Adipocyte (in vitro differentiated cells): ENCODE measurements at places on chromosomes 1 and 21.

DNA sequence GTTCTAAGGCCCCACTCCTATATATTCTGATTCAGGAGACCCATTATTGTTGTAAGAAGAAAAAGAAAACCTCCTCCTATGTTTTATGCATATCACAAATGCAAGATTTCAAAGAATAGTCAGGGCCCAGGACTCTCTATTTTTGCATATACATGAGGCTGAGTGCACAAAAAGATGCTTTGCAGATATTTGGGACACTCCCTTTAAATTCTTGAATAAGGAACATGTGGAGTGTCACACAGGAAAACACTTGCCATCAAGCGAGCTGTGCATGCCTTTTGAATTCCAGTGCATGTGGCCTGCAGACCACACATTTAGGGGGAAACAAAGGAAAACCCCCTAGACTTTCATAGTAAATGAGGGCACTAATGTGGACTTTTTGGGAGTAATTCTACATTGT is 5.6 kb downstream of the MAP3K7CL start:
- DNase-seq = no peak

DNA sequence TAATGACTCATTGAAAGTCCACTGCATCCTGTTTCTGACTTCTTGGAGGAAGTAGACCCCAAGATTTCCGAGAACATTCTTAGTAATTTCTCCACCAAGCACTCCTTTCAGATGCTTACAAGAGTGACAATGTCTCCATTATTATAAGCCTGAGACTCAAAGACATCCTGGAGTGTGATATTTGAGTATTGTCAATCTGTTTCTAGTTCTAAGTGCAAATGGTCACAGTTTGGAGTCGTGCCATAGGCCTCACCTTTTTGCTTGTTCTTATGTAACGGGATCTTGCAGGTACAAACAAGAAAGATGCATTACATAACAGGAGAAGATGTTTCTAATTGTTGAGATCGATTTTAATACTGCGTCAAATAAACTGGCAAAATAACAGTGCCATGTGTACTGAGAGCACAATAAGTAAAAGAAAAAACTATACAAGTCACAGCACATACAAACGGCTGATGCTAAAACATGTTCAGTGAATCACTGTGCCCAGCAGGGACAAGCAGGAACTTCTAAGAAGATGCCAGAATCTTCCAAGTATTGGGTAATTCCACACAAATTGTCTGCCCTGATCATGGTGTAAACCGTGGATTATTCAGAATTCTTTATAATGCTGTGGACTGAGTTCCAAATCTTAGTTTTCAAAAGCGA is 54.1 kb downstream of the CD2 start:
- peak; percentile 11 for DNase-seq

GRCh38 chr1:198619375-198620140 is 19.3 kb upstream of the PTPRC start:
- no peak for DNase-seq

GRCh38 chr21:46159841-46160656 is 4.7 kb upstream of the FTCD start:
- no peak for DNase-seq

- no peak for DNase-seq
Measured at GRCh38 chr1:186978596-186979556, 150.1 kb downstream of the PLA2G4A start.

- peak; percentile 95 for DNase-seq
Measured at GRCh38 chr1:117895482-117896114, 33.8 kb downstream of the GDAP2 start.

DNA sequence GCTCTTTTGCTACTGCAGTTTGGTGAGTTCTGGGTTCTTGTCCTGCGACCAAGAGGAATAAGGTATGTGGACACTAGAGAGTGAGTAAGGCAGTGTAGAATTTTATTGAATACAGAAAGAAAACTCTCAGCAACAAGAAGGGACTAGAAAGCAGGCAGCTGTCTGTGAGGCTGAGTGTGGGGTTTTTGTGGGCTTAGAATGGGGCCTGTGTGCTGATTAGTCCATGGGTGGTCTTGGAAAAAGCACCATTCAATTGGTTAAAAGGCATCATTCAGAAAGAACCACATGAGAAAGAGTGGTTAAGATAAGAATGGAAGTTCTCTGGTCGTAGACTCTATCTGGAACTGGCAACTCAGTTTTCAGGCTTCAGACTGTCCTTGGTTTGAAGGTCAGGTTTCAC is 298.8 kb downstream of the TGFB2 start:
- DNase-seq = no peak

GRCh38 chr1:6601049-6601922 is 1.4 kb downstream of the KLHL21 start:
- peak; percentile 94 for DNase-seq

- no peak for DNase-seq
Measured at GRCh38 chr1:248840946-248841345, 2.9 kb downstream of the ZNF672 start.

DNA sequence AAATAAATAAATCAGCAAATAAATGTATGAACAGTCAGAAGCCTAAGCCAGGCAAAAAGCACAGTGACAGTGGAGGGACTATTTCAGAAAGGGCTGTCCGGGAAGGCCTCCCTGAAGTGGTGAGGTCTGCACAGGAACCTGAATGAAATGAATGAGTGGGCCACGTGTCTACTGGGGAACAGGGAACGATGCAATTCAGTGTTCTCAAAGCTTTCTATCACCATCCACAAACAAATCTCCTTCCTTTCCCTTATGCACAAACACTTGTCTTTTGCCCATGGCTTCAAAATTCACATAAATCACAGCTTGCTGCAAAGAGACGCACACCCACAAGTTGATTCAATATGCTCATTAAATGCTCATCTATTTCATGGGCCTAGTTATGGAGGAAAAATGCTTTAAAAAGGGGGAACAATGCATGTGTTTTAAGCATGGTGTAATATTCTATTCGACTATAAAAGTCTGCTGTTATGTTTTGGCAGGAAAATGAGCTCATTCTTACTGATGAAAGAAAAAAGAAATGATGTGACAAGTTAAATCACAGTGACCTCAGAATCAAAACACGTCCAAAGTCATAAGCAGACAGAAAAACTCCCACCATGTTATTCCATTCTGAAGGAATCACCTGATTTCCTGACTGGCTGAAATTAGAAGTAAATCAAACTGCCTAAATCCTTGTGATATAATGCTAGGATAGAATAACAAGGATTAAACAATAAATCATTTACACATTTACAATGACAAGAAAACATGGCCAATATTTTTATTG is 21.6 kb downstream of the URB1 start:
- DNase-seq = peak; percentile 24

- no peak for DNase-seq
Measured at GRCh38 chr1:211723273-211723672, 47.9 kb upstream of the NEK2 start.

DNA sequence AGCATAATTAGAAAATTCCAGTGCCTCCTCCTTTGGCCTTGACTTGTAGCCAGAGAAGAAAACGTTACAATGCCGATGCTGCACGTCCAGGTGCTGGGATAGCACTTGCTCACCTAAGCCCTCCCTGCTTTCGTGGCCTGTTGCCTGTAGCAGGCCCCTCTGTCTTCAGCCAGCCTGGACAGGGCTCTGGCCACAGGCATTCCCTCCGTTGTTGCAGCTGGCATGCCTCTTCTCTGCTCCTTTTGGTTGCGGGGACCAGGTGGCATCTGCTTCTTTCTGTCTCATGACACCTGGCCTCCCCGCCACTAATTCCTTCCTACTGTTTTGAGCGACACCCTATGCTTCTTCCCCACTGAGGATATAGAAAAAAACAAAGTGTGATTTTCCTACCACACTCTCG is 54.6 kb upstream of the MORC3 start:
- DNase-seq = no peak

DNA sequence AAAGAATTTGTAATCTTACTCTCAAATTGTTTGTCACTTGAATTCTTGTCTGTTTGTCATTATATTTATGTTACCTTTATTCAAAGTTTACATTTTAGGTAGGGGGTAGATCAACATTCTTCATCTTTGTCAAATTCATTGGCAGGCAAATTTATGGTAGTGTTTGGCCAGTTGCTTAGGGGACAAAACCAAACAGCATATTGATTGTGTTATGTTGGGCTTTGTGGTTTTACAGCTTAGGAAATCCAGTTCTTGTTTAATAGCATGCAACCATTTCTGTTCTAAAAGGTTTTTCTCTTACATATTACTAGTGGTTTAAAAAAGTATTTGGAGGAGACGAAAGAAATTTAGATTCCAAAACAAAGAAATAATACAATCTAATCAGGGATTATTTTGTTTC is 91.4 kb downstream of the HMCN1 start:
- DNase-seq = peak; percentile 29

DNA sequence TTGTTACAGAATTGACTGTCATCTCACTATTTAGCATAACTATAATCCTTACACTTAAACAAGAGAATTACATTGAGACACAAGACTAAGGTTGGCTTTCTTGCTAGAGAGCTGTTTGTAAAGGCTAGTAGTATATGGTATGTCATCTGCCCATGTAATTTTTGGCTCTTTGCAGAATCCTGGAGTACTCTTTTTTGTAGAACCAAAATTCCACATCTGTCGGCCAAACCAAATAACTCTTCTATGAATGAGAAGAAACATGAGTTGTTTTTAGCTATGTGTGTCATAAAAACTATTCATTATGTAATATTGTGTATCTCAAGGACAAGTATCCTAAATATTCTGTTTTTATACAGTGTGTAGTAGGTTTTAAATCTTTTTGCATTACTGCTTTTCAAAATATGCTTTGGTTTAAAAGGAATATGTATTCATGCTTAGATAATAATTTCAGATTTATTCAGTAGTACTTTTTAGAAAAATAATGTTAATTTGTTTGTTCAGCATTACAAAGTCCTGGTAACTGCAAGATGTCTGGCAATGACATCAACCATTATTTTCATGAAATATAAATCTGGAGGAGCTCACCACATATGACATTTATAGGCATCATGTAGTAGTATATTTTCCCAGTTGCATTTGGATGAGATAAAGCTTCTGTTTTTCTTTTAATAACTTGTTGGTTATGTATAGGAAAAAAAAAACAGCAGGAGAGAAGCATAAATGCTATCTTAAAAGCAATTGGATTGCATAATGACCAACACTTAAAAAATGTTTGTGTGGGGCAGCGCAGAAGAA is 159.8 kb downstream of the HS2ST1 start:
- DNase-seq = no peak

GRCh38 chr1:210915890-210916507 is 217.9 kb downstream of the KCNH1 start:
- no peak for DNase-seq

- DNase-seq = no peak
Measured at GRCh38 chr1:238370599-238370998, 479.9 kb upstream of the ZP4 start.

DNA sequence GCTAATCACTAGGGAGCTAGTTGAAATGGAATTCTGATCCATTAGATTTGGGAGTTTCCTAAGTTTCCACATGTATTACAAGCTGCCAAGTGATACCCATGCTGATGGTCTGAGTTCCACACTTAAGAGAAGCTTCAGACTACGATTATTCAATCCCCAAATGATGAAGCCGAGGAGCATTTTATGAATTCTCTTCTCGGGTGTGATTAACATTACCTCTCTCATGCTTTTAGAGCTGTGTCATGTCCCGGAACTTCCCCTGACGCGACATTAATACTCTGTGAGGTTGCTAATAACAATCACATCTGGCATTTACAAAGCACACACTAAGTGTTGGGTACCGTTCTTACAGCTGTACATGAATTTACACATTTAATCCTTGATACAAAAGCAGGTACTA is 63.0 kb downstream of the KCNJ15 start:
- DNase-seq = no peak

DNA sequence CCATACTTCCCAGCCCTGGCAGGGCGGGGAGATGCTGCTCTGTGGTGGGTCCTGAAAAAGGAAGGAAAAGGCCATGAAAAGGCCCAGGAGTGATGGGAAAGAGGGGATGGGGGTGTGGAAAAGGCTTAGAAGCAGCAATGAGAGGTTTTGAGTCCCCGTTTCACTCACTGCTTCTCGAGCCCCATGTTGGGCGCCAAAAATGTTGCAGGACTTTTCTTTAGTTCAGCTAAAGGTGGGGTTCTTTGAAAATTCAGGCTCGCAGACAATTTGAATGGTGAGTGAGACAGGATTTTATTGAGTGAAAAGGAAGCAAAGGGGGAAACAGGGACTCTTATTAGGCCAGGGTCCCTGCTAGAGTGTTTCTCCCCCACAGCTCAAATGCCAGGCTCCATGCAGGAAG is 93.1 kb downstream of the MRPS6 start:
- DNase-seq = no peak

DNA sequence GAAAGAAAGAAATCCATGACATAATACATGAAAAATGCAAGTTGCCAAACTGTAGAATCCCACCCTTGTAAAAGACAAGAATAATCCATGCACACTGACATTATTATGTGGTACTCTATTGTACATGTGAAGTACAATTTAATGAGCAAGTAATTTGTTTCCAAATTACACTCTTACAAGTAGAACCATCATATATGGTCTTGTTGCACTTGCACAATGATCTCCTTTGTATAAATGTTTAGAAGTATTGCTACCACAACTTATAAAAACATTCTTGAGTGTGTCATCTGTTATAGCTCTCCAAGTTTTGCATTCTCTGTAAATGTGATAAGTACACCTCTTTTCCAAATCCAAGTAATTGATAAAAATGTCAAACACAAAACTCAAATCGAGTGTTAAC is 29.1 kb upstream of the ZNF281 start:
- peak; percentile 47 for DNase-seq

DNA sequence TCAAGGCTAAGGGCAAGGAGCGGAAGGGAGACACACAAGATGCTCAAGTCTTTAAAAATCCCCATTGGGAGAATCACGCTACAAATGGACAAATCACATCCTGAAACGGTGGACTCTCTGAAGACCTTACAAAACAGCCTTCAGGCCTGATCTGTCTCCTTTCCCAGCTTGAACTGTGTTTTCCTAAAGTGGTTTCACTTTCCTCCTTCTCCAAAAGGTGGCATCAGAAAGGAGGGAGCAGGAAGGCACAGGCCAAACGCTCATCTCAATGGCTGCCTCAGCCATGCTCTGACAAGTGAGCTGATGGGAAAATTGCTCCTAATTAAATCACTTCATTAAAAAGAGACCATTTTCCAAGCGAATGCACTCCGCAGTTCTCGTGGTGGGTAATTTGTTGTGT is 47.7 kb downstream of the UTP25 start:
- peak; percentile 78 for DNase-seq

GRCh38 chr21:25790122-25790877 is 55.5 kb downstream of the GABPA start:
- peak; percentile 70 for DNase-seq

GRCh38 chr1:17606826-17607440 is 67.4 kb downstream of the ARHGEF10L start:
- peak; percentile 91 for DNase-seq

DNA sequence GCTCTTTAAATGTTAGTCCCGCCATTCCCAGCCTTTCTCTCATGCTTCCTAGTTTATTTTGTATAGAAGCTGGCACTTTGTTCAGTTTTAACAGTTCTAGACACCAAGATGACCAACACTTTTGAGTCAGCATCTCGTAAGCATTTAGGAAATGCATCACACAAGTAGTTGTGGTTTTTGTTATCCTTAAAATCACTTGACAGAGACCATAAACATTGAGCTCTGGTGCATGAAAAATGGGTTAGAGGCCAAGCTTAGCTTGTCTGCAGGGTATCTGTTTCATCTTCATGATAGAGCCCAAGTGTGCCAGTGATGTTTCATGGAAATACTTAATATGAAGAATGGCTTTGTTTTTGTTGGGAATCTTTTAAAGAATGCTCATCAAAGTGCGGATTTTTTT is 159.7 kb downstream of the DISP1 start:
- DNase-seq = peak; percentile 76

- DNase-seq = no peak
Measured at GRCh38 chr1:108645564-108646184, 15.2 kb downstream of the HENMT1 start.

- peak; percentile 81 for DNase-seq
Measured at GRCh38 chr1:24830680-24831272, 85.5 kb downstream of the CLIC4 start.
